H9 (cell line): ENCODE measurements at places on chromosomes 5 and 9.
A peak's percentile ranks its signal among the peaks of the same experiment; 100 is the strongest.

GRCh38 chr9:130139251-130139650, 33.0 kb upstream of the NCS1 start:
- H3K27ac ChIP-seq = no peak overlapping the region
- no peak for DNase-seq
- no peak overlapping the region for H3K4me3 ChIP-seq
- H3K27me3 ChIP-seq = no peaks in the 10 kb centered on the region
- H3K4me1 ChIP-seq = peaks cover 26% of the 10 kb centered on the region; the same call in 1 of the 2 replicates

- peaks cover 5% of the 10 kb centered on the region; the same call in 1 of the 2 replicates for H3K4me1 ChIP-seq
- no peak for DNase-seq
- H3K36me3 ChIP-seq = no peaks in the 10 kb centered on the region
- no peaks in the 10 kb centered on the region for H3K27me3 ChIP-seq
- no peak overlapping the region for H3K4me3 ChIP-seq
- no peak overlapping the region for H3K27ac ChIP-seq
Measured at GRCh38 chr9:77438653-77439052, 209.5 kb downstream of the GNA14 start.

GRCh38 chr9:84294241-84294950, 46.2 kb downstream of the SLC28A3 start:
- no peak overlapping the region for H3K4me3 ChIP-seq
- no peaks in the 10 kb centered on the region for H3K36me3 ChIP-seq
- no peaks in the 10 kb centered on the region; the same call in 1 of the 2 replicates for H3K27me3 ChIP-seq
- H3K27ac ChIP-seq = no peak overlapping the region
- peak; percentile 59 for DNase-seq

DNA sequence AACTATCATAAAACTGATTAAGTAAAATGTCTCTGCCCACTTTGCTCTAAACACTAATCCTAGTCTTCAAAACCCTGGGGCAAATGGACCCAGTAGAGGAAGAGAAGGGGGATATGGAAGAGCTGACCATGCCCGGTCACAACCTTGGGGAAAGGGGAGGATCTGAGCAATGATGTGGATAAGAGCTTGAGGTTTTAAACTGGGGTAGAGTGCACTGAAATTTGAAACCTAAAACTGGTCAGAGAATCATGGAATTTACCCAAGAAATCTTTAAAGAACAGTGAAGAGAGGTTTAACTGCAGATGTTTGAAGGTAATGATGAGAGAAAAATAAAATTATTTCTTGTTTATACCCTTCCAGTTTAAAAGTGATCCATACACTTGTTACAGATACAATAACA, 110.8 kb downstream of the MRPS30 start:
- H3K4me1 ChIP-seq = no peaks in the 10 kb centered on the region
- no peak overlapping the region for H3K4me3 ChIP-seq
- no peak for DNase-seq
- H3K27ac ChIP-seq = no peak overlapping the region

DNA sequence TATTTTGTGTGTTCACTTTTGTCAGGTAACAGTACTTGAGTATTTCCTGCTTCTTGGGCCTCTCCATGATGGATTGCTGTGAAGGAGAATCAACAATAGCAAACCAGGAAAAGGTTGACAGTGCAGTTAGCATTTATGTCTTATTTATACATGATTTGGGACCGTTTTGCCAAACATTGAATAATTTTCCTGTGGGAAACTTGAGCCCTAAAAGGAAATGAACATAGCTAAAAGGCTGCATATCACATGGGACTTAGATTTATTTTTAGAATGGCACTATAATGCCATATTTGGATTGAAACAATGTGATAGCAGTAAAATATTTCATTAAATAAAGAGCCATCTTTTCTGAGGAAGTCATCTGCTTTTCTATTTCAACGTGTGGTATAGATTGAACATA, 15.3 kb downstream of the GPR21 start:
- no peak overlapping the region for H3K27ac ChIP-seq
- H3K27me3 ChIP-seq = no peaks in the 10 kb centered on the region
- H3K4me3 ChIP-seq = no peak overlapping the region
- no peaks in the 10 kb centered on the region for H3K4me1 ChIP-seq
- H3K36me3 ChIP-seq = peaks cover 3% of the 10 kb centered on the region; the same call in 2 of the 3 replicates
- DNase-seq = no peak
